Common myeloid progenitor, CD34-positive (primary cell): ENCODE measurements at places on chromosomes 6 and 20.
A peak's percentile ranks its signal among the peaks of the same experiment; 100 is the strongest.

GRCh38 chr20:53597521-53598120 lies 4.0 kb upstream of the ZNF217 start:
- DNase-seq = no peak

GRCh38 chr6:75149696-75150095 lies 56.2 kb downstream of the COL12A1 start:
- no peak for DNase-seq

GRCh38 chr6:24607310-24608105 lies 38.5 kb downstream of the KIAA0319 start:
- no peak for DNase-seq

- DNase-seq = no peak
Observed at GRCh38 chr6:54900666-54901065, 54.1 kb downstream of the FAM83B start.

GRCh38 chr6:6483168-6483567 lies 105.4 kb upstream of the LY86 start:
- no peak for DNase-seq

GRCh38 chr6:118252474-118252873 lies 295.6 kb upstream of the PLN start:
- peak; percentile 7 for DNase-seq

GRCh38 chr6:226516-227073 lies 65.7 kb upstream of the DUSP22 start:
- no peak for DNase-seq

- no peak for DNase-seq
Observed at GRCh38 chr6:73560853-73561407, 40.1 kb upstream of the EEF1A1 start.
